AG20443 (cell line): ENCODE measurements at places on chromosomes 12 and 14.

DNA sequence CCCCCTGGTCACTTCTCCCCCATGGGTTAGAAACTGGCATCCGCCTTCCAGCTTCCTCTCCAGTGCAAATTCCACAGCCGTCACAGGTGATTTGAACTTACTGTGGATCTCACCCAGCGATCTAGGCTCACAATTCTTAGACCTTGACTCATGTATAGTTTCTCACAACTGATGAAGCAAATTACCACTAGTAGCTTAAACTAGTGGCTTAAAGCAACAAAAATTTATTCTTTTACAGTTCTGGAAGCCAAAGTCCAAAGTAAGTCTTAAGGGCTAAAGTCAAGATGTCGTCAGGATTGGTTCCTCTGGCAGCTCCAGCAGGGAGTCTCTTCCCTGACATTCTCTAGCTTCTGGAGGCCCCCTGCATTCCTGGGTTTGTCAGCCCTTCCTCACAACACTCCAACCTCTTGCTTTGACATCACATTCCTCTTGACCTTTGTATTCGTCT, 117.4 kb downstream of the KTN1 start:
- DNase-seq: no peak

- no peak for DNase-seq
Observed at GRCh38 chr12:97063292-97063935, 156.4 kb downstream of the NEDD1 start.

GRCh38 chr14:87691042-87691881, 301.7 kb downstream of the GALC start:
- DNase-seq: no peak

- no peak for DNase-seq
Observed at GRCh38 chr12:77131977-77132490, 66.7 kb upstream of the E2F7 start.

- no peak for DNase-seq
Observed at GRCh38 chr14:104239861-104240301, 101.5 kb downstream of the KIF26A start.

GRCh38 chr12:127925971-127926370, 341.0 kb upstream of the TMEM132C start:
- DNase-seq: peak; percentile 36

DNA sequence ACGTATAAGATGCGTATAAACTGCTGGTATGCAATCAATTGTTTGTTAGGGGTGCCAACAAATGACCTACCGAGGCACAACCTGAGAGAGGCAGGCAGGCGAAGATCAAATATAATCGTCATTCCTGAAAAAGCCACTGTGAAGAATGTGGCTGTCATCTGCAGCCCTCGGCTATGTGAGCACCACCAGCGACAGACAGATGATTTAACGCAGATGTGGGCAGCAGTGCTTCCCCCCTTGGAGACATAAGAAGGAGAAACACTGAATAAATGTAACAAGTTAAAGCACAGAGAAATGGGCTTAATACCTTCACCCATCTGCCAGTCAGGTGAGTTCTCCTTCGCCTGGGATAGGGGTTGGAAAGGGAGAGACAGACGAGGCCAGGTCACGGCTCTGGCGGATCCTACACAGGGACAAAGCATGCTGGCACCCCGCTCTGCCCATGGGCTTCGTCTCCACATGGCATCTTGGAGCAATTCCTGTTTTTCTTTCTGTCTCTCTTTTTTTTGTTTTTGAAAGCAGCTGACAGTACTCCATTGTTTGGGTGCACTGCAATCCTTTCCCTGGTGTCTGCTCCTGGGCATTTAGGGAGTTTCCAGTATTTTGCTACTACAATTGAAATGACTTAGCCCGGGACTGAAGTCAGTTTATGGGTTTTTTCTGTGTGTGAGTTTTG, 28.1 kb downstream of the TNFAIP2 start:
- no peak for DNase-seq

DNA sequence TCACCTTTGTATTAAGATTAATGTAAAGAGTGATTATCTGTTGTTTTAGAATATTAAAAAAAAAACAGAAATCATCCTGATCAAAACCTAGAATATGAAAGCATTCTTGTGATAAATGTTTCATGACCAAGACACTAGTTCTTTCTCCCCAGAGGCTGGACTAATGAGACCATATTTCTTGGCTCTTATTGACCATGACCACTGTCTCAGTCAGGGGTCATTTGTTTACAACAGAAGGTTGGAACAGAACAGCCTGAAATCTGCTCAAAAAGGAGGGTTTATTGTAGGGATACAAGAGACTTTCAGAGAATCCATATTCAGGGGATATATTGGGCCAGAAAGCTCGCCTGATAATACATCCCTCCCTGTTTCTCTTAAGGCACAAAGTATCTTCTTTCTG, 87.7 kb downstream of the TMEM30B start:
- DNase-seq: no peak

DNA sequence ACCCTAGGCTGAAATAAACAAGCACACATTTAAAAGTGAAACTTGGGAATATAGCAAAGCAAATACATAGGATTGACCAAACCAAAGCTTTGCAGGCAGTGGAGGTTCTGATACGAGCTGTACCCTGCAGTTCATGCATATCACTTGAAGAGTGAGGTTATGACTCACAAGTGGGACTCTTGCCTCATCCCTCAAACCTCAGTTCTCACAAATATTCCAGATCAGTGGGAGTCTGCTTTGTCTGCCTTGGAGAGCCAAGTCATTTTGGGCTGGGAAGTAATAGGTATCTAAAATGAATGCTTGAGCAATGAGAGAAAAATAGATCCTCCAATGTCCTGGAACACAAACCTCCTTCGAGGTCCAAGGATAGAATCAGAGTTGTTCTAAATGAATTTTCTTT, 116.4 kb downstream of the LRIG3 start:
- DNase-seq: peak; percentile 80

DNA sequence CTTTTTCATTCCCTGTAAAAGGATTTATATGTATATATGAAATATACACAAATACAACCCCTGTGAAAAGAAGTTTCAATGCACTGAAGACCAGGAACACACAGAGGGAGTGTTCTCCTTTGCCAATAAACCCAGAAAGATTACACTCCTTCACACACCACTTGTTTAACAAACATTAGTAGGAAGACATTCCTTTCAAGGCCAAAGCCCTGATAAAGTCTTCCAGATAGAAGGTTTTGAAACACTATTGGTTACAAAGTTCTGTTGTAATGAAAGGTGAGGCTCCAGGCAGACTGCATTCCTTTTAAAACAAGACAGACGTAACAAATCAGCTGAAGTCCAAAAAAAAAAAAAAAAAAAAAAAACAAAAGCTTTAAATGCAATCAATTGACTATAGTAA, 81.0 kb downstream of the PTPN21 start:
- DNase-seq: no peak

DNA sequence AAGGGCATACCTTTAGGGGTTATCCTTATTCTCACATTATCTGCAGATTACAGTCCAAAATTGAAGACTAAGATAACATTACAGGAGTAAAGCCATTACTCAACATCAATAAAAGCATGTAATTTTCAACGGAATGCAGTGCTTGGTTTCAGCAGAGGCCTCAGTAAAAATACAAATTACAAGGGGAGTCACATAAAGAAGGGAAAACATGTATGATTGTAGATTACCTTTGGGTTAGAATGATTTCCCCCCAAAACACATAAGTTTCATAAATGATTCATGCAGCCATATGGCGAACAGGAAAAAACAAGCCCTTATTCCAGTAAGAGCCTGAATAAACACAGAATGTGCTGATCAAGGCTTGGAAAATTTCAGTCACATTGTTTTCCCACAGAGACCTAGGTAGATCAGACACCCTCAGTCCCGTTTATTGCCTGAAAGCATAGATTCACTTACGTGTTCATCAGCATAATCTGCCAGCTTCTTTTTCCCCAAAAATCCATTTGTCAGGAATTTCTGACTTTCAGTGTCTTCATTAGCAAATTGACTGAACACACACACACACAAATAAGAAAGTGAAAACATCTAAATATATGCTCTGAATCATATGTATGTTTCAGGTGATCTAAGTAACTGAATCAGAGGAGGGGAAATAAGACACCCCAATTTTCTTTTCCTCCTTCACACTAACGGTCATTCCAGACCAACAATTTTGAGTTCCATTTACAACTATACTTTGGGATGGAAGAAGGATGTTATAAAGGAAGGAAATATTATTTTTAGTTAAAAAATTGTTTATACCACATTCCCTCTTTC, 37.5 kb downstream of the SLC38A4 start:
- no peak for DNase-seq

GRCh38 chr14:94295360-94296180, 2.5 kb upstream of the SERPINA10 start:
- DNase-seq: no peak

GRCh38 chr12:58186914-58187313, 245.5 kb downstream of the ATP23 start:
- no peak for DNase-seq

DNA sequence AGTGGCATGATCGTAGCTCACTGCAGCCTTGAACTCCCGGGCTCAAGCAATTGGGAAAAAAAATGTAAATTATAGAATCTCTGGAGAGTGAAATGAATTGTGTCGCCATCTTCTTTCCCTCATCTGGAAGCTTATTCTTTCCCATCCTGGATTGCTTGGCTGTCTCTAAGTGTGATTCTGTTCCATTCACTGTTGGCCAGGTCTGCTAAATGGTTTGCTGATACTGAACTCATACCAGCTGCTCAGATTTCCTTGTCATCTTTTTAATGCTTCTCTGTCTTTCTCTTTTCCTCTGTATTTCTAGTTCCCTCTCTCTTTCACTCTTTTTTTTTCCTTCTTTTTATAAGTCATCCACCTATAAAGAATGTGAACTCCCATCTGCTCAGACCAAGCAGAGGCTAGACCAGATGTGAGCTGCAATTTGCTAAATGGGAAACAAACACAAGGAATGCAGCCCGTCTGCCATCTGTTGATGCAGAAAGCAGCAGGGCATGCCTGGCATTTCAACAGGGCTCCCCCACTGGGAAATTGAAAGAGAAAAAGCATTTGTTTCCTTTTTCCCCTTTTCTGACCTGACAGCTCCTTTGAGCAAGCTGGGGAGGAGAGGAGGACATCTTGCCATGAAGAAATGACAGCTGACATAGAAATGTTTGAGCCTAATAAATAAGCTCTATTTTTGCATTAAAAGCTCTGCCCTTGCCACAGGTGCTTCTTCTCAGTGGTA, 1823.6 kb upstream of the FLRT2 start:
- DNase-seq: peak; percentile 6

GRCh38 chr12:129607756-129608155, 296.1 kb downstream of the TMEM132D start:
- no peak for DNase-seq

GRCh38 chr12:12774791-12775190, 10.7 kb upstream of the APOLD1 start:
- DNase-seq: no peak

- no peak for DNase-seq
Observed at GRCh38 chr14:79829405-79830166, 381.7 kb downstream of the DIO2 start.

DNA sequence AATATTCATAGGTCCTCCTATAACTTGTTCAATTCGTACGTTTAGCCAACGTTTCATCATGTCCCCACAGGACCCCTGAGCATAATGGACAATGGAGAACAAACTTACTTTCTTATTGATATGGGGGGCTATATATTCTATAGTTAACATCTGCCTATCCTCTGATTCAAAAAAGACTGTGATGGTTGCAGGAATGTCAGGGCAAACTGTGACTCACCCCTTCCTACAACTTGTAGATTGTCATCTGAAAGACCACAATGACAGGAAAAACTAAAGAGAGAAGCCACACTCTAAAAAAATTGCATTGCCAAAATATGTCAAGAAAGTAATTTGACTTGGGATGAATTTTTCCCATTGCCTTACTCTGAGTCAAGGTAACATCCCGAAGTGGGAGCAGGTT, 50.8 kb downstream of the CATSPERB start:
- no peak for DNase-seq

DNA sequence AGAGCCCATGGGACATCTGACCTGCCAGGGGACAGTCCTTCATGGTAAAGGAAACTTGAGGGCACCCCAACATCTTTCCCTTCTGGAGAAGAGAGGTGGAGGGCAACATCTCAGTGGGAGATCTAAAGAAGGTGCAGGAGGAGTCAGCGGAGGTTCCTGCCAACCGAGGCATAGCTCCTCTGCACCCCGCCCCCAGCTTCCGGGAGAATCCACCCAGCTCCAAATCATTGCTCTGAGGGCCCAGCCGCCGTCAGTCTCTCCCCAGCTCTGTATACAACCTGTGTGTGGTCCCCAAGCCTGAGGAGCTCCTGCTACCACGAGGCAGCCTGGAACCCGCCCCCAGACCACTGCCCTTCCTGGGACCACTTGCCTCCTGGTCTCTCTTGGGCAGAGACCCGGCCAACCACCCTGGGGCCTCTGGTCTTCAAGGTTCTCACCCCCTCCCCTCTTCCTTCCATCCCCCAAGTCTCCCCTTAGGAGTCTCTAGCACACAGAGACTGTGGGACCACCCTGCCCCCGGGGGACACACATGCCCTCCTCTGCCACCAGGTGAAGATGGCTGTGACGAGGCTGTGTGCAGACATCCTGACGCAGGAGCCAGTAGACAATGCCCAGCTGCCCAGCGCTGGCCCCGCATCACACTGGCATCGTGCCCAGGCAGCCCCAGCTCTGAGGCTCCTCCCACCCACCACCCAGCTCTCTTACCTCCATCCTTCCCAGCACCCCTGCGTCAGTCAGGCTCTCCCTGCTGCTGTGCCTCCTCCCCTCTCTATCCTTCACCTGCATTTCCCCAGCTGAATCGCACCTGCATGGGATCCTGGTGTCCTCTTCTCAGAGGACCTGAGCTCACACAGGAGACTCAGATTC, 13.0 kb upstream of the NUDT14 start:
- DNase-seq: no peak

- no peak for DNase-seq
Observed at GRCh38 chr14:91333650-91334039, 84.0 kb downstream of the CCDC88C start.

GRCh38 chr12:98421316-98421715, 94.1 kb upstream of the TMPO start:
- DNase-seq: no peak

DNA sequence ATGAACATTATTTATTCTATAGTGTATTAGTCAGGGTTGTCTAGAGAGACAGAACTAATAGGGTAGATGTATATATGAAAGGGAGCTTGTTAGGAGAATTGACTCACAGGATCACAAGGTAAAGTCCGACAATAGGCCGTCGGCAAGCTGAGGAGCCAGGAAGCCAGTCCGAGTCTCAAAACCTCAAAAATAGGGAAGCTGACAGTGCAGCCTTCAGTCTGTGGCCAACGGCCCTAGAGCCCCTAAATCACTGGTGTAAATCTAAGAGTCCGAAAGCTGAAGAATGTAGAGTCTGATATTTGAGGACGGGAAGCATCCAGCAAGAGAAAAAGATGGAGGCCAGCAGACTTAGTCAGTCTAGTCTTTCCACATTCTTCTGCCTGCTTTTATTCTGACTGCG, 912.2 kb downstream of the FLRT2 start:
- no peak for DNase-seq

GRCh38 chr12:79322905-79323304, 367.9 kb downstream of the PAWR start:
- no peak for DNase-seq

- no peak for DNase-seq
Observed at GRCh38 chr12:19301688-19302087, 137.6 kb upstream of the AEBP2 start.

GRCh38 chr14:36313206-36313605, 7.2 kb downstream of the MBIP start:
- DNase-seq: no peak

GRCh38 chr12:111766608-111767361, at the start of gene ALDH2:
Gene ALDH2, plus strand, starts transcription at chr12:111766933. Its CDS starts 50 bp downstream, at chr12:111766983.
- DNase-seq: peak; percentile 80
